ENCODE measurements at places on chromosomes 1 and 21.

GRCh38 chr1:210558302-210558701 is 229.6 kb downstream of the HHAT start:
- no peak for DNase-seq

DNA sequence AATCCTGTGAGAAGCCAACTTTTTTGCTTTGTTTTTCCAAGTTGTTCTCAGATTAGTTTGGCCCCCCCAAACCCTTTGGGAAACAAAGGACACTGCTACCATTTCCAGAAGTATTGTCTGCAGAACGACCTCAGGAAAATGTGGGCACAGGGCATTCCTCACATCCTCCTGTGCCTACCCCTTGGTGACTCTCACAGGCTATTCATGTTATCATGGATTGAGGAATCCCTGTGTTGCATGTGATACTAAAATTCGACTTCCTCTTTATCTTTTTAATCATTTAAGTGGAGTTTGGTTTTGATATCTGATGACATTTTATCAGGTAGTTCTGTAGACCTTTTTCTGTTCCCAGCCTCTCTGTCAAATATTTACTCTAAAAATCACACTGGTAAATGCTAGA is 184.5 kb downstream of the FASLG start:
- DNase-seq, result no peak

DNA sequence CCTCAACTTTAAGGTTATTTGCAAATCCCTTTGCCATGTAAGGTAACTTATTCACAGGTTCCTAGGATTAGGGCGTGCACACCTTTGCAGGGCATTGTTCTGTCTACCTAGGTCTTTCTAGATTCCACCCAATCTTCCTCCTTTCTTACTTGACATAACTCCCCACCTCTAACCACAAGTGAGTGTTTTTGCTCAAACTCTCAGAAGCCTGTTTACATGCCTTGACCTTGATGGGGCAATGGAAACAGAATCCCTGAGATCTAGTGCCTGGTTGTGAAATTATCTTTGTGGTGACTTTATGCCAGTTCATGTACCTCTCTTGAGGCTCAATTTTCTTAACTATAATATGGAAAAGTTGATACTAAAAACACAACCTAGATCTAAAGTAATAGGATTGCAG is 296.6 kb downstream of the TTLL7 start:
- DNase-seq, result no peak

GRCh38 chr1:203175237-203175826 is at the start of gene MYBPH:
TSS of gene MYBPH (minus strand) at chr1:203175826. CDS start at chr1:203175755, 71 bp downstream.
- no peak for DNase-seq

- DNase-seq, result peak; percentile 53
Measured at GRCh38 chr1:64823691-64824476, 79.0 kb downstream of the RAVER2 start.

DNA sequence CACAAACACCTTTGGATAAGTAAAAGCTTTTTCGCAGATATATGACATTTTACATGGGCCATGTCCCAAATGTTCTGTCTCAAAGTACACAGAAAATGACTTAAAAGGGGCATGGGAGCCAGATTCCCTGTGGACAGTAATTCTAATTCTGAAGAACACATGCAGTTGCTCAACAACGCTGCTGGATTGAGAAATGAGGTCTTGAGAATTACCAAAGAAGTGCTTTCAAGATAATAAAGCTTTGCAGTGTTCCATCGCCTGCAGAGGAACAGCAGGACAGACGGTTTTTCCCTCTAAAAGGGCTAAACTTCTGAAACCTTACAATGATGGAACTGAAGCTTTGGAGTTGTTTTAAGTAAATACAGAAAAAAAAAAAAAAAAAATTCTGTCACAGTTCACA is 55.3 kb upstream of the HSPA13 start:
- no peak for DNase-seq

- DNase-seq, result no peak
Measured at GRCh38 chr1:19049798-19050197, 93.3 kb upstream of the IFFO2 start.

DNA sequence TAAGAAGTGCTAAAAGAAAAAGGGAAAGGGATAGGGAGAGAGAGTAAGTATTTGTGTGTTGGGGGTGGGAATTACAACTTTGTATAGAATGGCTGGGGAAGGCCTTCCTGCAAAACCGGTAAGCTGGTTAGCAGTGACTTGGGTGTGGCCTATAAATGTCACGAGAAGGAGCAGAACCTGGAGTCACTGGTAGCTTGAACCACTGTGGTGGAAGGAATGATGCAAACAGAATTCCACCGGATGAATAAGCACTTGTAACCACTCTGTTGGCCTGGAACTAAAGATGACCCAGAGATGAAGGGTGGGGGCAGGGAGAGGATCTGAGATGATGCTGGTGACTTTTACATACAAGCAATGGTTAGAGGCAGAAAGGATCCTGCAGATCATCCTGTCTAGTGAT is 8.9 kb downstream of the XKR8 start:
- DNase-seq, result no peak

- DNase-seq, result no peak
Measured at GRCh38 chr1:193634470-193634869, 448.1 kb upstream of the B3GALT2 start.

GRCh38 chr1:16019644-16020277 is 1.9 kb upstream of the HSPB7 start:
- no peak for DNase-seq

GRCh38 chr1:227895828-227896685 is 51.7 kb downstream of the WNT9A start:
- no peak for DNase-seq

- DNase-seq, result no peak
Measured at GRCh38 chr21:34696121-34696520, 27.3 kb downstream of the CLIC6 start.

- no peak for DNase-seq
Measured at GRCh38 chr1:67887146-67887545, 53.9 kb upstream of the GNG12 start.

- DNase-seq, result no peak
Measured at GRCh38 chr1:42943166-42943565, 15.5 kb downstream of the SLC2A1 start.

GRCh38 chr21:45347048-45347711 is 57.8 kb upstream of the COL18A1 start:
- no peak for DNase-seq

DNA sequence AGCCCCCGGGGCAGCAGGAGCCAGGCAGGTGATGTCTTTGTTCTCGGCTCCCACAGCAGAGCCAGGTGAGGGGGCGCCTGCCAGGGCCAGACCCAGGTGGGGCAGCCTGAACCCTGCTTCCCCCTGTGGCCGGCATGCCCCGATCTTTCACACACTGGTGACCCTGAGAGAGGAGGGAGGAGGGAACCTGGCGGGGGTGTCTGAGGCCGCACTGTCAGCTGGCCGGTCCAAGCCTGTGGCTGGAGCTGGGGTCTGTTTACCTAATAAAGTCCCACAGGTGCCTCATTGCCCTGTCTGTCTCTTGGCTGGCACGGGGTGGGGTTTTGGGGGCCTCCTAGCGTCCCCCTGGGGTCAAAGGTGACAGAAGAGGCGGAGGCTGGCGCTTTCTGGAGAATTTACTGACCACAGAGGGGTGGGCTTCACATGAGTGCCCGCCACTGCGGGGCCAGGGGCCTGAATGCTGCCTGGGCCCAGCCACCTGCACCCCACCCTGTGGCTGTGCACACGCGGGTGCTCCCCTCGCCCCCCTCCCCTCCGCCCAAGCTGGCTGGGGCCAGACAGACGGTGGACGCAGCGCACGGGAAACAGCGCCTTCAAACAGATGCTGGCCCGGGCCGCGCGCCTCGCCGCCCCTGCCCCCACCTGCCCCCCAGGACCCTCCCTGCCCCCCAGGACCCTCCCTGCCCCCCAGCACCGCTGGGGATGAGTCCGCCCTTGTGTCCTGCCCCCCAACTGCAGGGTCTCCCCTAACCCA is 5.8 kb downstream of the TMEM240 start:
- no peak for DNase-seq

GRCh38 chr1:247114351-247115140 is 10.4 kb upstream of the ZNF669 start:
- no peak for DNase-seq

GRCh38 chr1:116258668-116259419 is 114.2 kb upstream of the ATP1A1 start:
- DNase-seq, result no peak

Measured in activated CD4-positive, alpha-beta T cell treated with anti-CD3 and anti-CD28 coated beads, Interleukin-2, amount 50 U/mL, for 1 hour (primary cell).